ENCODE measurements at places on chromosomes 13 and 19.
A peak's percentile ranks its signal among the peaks of the same experiment; 100 is the strongest.

- DNase-seq = peak; percentile 93
Observed at GRCh38 chr19:14031719-14032480, at the start of gene IL27RA. Gene IL27RA, plus strand, starts transcription at chr19:14031762. Its CDS starts 111 bp downstream, at chr19:14031873.

GRCh38 chr13:103134271-103134670 is 68.1 kb upstream of the SLC10A2 start:
- DNase-seq = peak; percentile 70

DNA sequence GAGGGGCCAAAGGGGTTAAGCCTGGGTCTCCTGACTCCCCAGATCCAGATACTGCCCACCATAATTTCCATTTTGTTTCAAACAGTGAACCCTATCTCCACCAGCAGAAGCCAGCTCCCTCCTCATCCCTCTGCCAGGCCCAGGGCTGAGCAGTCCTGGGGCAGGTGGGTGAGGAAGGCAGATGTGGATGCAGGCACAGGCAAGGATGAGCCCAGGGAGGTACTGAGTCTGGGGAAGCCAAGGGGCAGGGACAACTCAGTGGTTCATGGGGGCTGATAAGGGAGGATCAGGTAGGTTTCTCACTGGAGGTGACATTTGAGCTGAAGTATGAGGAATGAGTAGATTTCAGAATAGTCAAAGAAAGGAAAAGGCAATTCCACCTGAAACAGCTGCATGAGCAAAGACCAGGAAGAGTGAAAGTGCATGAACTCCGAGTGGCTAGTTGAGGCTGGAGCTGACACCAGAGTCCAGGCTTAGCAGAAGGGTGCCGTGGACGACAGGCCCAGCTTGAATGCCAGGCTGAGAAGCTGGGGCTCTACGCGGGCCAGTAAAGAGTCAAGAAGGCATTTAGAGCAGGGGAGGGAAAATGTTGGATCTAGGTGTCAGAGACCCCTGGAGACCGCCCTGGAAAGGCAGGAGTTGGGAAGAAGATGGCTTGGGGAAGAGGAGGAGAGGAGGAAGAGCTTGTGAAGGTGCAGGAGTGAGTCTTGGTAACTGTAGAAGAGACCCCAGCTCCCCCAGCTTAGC is 10.3 kb downstream of the CIC start:
- DNase-seq = no peak

GRCh38 chr13:111954661-111955411 is 112.1 kb upstream of the SOX1 start:
- no peak for DNase-seq

- no peak for DNase-seq
Observed at GRCh38 chr19:944171-944567, 18.3 kb downstream of the ARID3A start.

DNA sequence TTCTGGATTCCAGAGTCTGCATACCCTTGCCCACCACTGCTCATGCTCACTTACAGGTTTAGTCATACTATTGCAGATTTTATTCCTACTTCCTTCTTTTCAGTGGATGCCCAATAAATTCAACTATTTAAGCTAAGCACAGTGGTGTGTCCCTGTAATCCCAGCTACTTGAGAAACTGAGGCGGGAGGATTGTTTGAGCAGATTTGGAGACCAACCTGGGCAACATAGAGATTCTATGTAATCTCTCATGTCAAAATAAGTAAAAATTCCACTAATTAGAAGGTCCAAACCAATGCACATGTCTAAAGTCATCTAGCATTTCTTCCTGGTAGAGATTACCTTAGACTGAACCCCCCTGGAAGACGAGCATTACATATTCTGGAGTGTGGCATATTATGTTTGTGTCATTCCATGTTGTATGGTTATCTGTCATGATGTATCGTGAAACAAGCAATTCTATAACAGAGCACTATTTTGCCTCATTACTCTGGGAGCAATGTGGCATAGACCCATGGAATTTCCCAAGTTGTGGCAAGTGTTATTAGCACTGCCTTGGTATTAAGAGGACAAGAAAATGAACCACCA is 8.3 kb downstream of the HMGB1 start:
- DNase-seq = no peak

GRCh38 chr13:110324026-110324749 is 17.1 kb downstream of the COL4A2 start:
- no peak for DNase-seq

DNA sequence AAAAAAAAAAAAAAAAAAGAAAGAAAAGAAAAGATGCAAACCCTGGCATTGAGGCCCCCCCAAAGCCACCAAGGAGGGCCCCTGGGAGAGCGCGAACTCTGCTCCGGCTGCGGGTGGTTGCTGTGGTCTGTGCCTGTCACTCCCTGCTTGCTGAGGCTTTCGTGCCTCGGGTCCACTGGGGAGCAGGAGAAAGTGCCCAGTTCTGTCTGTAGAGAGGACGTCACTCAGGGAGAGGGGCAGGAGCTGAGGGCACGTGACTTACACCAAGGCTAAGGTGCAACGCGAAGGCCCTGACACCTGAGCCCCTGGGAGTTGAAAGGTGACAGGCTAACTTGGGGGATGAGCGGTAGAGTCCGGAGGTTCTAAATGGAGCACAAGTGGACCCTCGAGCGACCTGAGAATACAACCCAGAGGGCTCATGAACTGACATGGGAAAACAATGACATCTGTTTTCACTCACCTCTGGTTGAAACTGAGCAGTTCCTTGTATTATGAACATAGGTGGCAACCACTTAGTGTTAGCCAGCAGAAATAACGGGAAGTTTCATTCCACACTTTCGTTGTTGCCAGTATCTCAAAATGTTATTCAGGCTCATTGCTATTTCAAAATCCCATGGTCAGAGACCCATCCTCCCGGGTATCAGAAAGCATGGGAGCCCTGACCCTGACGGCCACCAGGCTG is 69.2 kb upstream of the TM9SF2 start:
- DNase-seq = peak; percentile 92

DNA sequence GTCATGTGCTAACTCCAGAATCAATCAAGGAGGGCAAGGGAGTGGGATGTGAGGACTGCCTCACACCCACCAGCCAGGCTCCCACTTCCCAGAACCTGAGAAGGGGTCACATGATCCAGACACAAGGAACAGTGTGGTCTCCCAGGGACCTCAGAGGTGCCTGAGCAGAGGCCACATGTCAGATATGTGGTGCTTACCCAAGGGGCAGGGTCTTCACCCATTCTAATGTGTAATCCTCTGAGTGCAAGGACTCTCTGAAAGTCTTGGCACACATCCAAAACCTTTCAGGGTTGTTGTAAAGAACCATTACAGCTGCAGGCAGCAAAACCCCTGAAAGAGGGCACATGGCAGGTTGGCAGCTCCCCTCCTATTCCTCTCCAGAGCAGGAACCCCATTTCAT is 656.6 kb downstream of the UQCRFS1 start:
- DNase-seq = no peak

GRCh38 chr13:31356991-31357390 is 157.2 kb downstream of the B3GLCT start:
- no peak for DNase-seq

GRCh38 chr13:28056426-28056825 is 44.0 kb downstream of the FLT3 start:
- no peak for DNase-seq

- DNase-seq = peak; percentile 81
Observed at GRCh38 chr13:79393564-79394249, 12.3 kb downstream of the RBM26 start.

- DNase-seq = no peak
Observed at GRCh38 chr13:80336370-80336769, 4.6 kb downstream of the SPRY2 start.

- DNase-seq = no peak
Observed at GRCh38 chr13:43988302-43988701, 108.6 kb downstream of the LACC1 start.

- no peak for DNase-seq
Observed at GRCh38 chr19:52410276-52410675, 12.6 kb downstream of the ZNF528 start.

DNA sequence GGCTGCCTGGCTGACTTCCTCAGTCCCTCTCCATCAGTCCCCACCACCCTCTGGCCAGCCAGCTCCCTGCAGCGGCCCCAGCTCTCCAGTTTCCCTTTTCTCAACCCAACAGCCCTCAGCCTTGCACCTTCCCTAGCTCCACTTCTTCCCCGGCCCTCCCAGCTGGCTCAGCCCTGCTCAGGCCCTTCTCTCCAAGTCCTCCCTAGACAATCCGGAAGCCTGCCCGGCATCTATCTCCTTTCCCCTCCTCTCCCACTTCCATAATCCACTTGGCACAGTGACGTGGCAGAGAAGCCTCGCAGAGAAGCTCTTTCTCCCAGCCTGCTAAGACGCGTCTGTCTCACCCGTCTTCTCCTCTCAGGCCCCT is 1.1 kb downstream of the UBXN6 start:
- no peak for DNase-seq

- DNase-seq = no peak
Observed at GRCh38 chr13:22427066-22427465, 753.7 kb upstream of the SGCG start.

DNA sequence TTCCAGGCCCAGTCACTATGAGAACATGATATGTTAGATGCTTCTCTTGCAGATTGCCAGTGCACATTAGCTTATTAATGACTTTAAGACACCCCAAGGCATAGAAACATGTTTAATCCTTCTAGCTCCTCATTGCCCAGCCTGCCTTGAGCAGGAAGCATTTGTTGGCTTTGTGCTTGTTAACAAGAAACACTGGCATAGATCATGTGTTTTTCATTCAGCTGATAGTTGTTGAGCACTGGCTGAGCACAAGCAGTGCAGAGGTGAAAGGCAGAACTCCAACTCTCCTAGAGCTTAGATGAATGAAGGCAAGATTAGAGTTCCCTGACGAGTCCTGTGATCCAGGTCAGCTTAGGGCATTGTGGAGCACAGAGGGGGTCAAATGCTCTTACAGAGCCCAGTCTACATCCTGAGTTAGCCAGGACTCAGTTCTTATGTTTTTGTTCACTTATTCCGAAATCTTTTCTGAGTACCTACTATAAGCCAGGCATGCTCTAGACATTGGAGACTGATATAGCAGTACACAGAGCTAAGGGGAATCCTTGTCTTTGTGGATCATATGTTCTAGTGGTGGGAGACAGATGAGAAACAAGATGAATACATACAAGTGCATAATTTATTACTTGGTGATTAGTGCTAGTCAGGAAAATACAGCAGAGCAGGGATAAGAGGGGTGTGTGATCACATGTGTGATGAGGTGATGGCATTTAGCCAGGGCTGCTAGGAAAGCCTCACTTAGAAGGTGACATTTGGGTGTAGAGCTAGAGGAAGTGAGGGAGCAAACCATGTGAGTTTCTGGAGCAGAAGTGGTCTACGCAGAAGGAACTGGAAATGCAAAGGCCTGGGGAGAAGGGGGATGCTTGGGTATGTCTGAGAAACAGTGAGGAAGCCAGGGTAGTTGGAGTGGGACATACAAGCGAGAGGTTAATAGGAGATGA is 101.2 kb downstream of the WASF3 start:
- DNase-seq = no peak

- no peak for DNase-seq
Observed at GRCh38 chr13:69704311-69704710, 403.3 kb upstream of the ATXN8OS start.

GRCh38 chr19:29233591-29233990 is 20.6 kb upstream of the UQCRFS1 start:
- DNase-seq = no peak

DNA sequence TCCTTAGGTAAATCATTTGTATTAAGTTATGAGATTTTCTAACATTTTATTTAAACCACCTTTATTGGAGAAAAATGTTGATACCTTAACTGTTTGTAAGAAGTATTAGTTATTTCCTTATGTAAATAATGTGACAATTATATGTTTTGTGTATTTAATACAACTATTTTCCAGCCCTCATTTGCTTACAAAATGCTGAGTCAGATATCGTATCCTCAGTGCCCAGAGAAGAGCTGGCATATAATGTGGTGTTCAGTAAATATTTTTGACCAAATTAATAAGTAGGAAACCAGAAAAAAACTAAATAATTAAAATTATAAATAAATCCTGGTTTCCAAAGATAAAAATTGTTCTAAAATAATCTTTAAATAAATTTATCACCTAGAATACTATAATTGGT is 140.2 kb upstream of the PCDH17 start:
- DNase-seq = no peak

DNA sequence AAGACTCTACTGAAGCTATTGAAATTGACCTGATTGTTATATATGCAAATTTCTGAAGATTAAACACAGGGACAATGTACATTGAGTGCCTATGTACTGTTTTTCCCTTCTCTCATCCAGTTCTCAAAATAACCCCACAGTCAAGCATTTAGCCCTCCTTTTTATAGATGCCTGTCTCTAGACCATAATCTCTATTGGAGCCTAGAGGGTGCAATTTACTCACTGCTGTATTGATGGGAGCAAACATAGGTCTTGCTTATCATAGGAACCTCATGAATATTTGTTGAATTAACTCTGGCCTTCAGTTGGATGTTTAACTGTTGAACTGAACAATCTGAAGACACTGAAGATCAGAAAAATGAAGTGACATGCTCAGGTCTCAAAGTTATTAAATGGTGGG is 183.0 kb downstream of the RFC3 start:
- no peak for DNase-seq

DNA sequence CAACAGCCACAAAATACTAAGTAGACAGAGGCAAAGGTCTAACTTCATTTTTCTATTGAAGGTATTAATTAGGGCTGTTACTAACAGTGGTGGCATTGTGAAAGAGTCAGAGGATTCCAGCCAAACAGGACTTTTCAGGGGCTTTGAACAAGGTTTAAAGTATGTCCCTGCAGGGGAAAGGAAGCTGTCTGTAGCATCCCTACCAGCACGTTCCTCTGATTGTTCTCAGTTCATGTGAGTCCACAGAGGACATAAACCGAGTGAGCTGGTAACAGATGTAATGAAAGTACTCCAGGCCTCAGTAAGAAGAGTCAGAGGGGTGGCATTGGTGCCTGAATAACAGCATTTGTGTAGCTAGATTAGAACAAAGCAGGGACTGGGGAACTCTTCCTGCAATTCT is 15.3 kb upstream of the SPATA13 start:
- DNase-seq = no peak

Data from GM12865 (cell line).